Brain microvascular endothelial cell (primary cell): ENCODE measurements at places on chromosomes 1 and 21.
A peak's percentile ranks its signal among the peaks of the same experiment; 100 is the strongest.

DNA sequence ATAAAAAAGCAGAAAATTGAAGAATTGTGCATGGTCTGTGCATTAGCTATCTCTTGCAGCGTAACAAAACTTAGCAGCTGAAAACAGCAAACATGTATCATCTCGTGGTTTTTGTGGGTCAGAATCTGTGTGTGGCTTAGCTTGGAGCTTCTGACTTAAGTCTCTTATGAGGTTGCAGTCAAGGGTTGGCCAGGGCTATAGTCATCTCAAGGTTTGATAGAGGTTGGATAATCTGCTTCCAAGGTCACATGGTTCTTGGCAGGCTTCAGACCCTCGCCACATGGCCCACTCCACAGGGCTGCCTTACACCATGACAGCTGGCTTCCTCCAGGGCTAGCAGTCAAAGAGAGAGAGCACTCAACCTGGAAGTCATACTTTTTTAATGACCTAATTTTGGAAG, 35.9 kb downstream of the CNST start:
- no peak for DNase-seq

DNA sequence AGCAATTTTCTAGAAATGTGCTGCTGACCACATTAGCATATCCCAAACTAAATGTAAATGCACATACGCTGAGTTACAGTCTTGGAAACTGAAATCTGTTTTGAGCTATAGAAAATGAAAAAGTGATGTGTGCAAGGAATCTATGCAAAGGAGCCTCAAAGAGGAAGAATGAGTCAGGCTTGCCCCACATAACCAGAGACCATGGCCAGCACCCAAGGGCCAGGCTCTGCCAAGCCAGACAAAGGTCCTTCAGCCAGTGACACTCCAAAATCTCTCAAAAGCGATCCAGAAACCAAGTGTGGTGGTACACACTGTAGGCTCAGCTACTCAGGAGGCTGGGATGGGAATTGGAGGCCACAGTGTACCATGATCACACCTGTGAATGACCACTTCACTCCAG, 195.2 kb downstream of the TOMM20 start:
- peak; percentile 43 for DNase-seq

GRCh38 chr1:213519098-213519497, 468.1 kb downstream of the RPS6KC1 start:
- DNase-seq, result no peak

DNA sequence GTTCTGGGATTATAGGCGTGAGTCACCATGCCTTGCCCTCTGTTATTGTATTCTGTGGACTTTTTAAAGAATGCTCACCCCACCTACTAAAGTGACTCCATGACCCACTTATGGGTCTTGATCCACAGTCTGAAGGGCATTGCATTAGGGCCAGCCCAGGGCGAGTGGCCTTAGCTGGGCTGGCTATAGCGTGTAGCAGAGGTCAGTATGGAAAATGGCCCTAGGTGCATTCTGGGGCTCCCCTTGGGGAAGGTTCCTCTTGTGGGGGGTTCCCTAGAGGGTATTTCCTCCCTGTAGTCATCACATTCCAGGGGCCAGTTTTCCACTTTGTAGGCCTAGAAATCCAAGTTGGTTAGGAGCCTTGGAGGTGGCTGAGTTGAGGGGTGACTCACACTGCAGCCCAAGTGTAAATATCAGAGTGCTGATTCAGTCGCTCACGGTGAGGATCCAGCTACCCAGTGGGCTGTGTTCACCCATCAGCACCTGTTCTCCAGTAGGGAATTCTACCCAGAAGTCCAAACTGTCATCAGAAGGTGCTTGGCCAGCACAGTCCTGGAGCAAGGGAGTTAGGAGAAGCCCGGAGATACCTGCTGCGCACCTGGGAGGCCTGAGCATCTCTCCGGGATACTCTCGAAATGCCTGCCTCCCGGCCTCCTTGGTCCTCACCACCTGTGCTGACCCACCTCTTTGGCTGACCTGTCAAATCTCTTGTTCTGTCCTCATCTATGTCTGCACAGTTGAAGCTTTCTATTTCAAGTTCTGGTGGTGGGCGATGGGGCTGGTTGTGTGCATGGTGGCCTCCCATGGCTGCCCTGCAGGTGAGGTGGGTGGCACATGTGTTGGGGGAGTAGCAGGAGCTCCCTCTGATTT, 52.2 kb downstream of the NENF start:
- peak; percentile 88 for DNase-seq

GRCh38 chr1:42730988-42731387, 9.0 kb downstream of the CLDN19 start:
- no peak for DNase-seq
